ENCODE measurements at places on chromosomes 16 and 17.
A peak's percentile ranks its signal among the peaks of the same experiment; 100 is the strongest.

DNA sequence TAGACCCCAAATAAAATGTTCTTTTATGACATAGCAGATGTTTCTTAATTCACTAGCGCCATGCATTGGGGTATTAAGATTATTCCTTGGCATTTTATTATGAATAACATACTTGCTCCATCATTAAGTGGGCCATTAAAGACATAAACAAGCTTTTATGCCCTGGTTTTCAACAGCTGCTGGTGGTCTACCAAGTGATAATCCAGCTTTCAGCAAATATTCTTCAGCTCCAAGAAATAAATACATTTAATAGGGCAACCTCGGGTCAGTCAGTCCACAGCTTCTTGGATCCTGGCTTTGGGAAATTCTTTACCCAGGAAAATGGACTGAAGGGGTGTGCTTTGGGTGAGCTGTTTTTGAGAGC, 217.3 kb upstream of the IRX3 start:
- DNase-seq: no peak

GRCh38 chr16:19573997-19574396, 18.5 kb downstream of the VPS35L start:
- no peak for DNase-seq

GRCh38 chr17:76670718-76671122, 27.2 kb upstream of the ST6GALNAC1 start:
- DNase-seq: no peak

- DNase-seq: no peak
These were observed 5.1 kb downstream of the CFAP119 start for GRCh38 chr16:30756781-30757100.

GRCh38 chr17:48499248-48499647, 31.6 kb downstream of the HOXB1 start:
- no peak for DNase-seq

DNA sequence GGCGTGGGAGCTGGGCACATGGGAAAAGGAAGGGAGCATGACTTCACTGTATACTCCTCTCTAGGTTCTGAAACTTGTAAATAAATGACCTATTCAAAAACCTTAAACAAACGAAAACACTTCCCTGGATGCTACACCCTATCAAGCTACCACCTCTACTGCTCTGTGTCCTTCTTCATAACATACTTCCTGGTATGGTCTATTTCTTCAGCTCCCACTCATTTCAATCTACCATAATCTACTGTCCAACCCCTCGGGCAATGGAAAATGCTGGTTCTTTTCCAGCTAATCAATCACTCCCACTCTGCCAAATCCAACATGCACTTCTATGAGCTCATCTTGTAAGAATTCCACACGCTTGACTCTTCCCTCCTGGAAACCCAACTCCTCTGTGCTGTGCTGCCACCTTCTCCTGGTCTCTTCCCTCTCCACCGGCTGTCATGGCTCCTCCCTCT, 42.4 kb downstream of the AMFR start:
- DNase-seq: no peak

- DNase-seq: no peak
These were observed 2.6 kb downstream of the CRYM start for GRCh38 chr16:21275529-21275928.

GRCh38 chr16:66774981-66775380, 23.6 kb upstream of the DYNC1LI2 start:
- no peak for DNase-seq

DNA sequence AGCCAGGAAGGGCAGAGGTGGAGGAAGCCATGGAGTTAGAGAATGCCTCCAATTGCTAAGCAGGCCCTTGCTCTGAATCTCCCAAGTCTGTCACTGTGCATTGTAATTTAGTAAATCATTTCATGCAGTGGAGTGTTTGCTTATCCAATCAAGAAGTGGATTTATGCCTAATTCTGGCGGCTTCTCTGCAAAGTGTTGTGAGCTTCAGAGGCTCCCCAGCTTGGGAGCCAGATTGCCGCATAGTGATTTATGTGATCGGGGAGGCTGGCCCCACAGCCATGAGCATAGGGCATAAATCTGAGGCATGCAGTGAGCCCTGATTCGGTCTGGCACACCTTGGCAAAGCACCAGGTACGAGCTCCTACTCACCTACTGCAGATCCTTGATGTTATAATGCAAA, 520.8 kb downstream of the HS3ST4 start:
- DNase-seq: no peak

DNA sequence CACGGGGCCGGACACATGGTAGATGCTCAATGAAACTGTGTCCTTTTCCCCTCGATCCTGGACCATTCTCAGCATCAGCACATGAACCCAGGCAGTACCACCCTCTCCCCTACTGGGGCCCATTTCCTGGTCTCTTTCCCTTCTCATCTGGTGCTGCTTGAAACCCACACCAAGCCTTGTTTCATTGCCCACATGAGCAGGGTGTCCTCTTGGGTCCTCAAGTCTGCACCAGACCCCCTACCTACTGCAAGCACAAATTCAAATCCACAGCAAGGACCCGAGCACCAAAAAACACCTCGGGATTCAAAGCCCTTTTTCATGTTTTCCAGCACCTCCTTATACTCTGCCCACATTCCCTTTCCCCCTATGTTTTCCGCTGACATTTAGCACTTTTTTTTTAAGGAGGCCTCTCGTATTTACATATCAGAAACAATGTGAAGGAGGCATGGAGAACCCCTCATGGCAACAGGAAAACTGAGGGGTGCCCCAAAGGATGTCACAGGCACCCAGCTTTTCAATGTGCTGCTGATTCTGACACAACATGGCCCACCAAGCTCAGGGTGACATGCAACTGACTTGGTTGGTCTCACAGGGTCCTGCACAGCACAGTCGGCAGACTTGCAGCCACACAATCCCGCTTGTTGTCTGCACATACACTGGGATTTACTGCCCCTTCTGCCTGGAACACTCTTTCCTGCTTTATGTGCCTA, 4.6 kb upstream of the CCL1 start:
- DNase-seq: no peak

- no peak for DNase-seq
These were observed 32.2 kb downstream of the HS3ST3A1 start for GRCh38 chr17:13569398-13570123.

DNA sequence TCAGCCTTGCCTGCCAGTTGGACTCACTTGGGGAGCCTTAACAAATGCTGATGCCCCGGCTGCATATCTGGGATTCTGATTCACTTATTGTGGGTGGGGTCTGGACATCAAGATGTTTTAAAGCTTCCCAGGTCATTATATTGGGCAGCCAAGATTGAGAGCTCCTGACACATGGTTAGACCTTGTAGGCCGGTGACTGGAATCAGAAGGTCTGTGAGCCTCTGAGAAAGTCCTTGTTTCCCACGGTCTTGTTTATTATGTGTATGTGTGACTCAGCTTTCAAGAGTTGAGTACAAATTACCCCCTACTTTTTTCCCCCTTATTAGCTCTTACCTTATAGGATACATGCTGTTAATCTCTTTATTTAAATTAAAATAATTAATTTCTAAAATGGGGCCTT, 103.5 kb downstream of the ABCC1 start:
- DNase-seq: no peak

GRCh38 chr16:89899879-89900481, 18.7 kb upstream of the MC1R start:
- DNase-seq: no peak

DNA sequence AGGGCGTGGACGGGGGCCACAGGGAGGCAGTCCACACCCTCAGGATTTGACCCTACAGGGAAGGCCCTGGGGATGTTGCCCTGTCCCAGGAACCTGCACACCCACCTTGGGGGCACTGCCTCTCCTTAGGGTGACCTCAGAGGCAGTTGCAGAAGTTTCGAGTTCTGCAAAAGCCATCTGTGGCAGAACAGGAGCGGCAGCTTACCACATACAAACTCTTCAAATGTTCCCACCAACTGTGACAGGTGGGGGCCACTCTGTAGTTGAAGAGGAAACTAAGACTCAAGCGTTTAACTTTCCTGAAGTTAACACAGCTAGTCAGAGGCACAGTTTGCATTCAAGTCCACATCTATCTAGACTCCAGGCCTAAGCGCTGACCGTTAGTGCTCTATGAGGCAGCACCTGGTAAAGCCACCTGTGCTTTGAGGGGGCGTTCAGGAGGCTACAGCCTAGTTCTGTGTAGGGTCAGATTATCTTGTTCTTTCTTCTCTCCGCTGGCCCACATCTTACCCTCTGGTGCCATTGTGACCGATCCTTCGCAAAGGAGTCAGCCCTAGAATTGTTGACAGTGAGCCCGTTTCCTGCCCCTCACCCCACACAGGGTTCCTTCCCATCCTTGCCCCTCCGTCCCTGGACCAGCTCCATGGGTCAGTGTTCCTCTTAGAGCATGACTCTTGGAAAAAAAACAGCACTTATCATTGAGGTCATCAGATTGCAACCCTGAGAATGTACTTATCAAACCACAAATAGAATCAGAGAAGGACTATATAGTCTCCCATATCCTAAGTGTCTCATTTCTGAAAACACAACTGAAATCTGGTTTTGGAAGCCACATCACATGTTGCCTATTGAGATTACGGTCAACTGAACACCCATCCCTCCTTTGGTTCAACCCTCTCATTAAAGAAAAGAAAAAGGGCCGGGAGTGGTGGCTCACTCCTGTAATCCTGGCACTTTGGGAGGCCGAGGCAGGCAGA, 45.4 kb downstream of the CDH1 start:
- DNase-seq: no peak

- DNase-seq: no peak
These were observed 373.9 kb downstream of the CPPED1 start for GRCh38 chr16:12429756-12430155.

DNA sequence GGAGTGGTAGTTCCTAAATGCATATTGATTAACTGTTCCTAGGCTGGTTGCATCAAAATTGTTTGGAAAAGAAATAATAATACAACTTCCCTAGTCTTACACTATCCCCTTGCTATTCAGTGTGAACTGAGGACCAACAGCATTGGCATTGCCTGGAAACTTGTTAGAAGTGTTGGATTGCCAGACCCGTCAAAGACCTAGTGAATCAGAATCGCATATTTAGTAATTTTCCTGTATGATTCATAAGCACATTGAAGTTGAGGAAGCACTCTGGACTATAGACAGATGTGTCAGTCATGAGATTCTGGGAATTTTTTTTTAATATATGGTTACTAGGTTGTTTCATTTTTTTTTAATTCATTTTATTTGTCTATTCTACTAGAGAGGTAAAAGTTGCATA, 34.7 kb upstream of the KCNJ16 start:
- DNase-seq: no peak

GRCh38 chr16:83004868-83005652, 378.3 kb downstream of the CDH13 start:
- DNase-seq: no peak

DNA sequence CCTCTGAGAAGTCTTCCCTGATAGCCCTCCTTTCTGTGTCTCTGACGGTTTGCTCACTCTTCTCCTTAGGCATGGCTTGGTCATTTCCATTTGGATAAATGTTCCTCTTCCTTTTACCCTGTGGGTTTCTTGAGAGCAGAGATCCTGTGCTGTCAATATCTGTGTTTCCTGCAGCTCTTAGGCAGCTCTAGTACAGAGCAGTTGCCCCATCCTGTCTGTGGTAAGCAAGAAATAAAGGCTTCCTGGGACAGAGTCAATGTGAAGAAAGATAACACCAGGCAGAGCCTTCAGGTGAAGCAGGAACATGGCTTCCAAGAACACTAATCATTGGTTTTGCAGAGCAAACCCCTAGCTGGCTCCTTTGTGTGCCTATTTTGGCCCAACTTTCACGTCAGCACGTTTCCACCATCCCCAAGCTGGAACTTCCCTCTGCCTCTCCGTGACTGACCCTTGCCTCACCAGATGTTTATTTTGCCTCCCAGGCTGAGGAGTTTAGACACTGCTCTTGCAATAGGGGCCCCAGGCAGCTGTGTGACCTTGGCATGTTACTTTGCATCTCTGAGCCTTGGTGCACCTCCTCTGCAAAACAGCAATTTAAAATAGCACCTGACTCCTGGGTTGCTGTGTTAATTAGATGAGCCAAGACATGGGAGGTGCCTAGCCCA, 49.6 kb upstream of the SIAH1 start:
- no peak for DNase-seq

GRCh38 chr16:77158293-77158692, 32.7 kb upstream of the MON1B start:
- DNase-seq: no peak

DNA sequence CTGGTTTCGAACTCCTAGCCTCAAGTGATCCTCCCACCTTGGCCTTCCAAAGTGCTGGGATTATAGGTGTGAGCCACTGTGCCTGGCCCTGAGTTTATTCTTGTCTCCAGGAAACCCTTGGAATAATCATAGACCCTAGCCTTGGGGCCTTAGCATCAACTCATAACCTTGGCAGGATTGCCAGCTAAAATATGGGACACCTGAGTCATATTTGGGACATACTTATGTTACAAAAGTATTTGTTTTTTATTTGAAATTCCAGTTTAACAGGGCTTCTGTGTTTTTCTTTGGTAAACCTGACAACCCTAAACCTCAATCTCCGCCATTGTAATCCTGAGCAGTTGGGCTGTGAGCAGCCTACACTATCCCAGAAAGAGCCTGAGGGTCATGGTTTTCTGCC, 28.6 kb upstream of the TNS4 start:
- DNase-seq: no peak

GRCh38 chr16:30637944-30638343, 12.8 kb upstream of the PRR14 start:
- peak; percentile 79 for DNase-seq

DNA sequence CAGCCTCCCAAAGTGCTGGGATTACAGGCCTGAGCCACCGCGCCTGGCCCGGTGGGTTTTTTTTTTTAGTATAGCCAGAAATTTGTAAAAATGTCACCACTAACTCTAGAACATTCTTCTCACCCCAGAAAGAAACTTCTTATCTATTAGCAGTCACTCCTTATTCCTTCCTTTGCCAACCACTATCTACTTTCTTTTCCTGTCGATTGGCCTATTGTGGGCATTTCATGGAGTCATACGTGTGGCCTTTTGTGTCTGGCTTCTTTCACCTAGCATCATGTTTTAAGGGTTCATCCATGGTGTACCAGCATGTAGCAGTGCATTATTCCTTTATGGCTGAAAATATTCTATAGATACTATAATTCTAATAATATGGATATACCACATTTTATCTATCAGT, 3.6 kb downstream of the CYB5D2 start:
- no peak for DNase-seq

DNA sequence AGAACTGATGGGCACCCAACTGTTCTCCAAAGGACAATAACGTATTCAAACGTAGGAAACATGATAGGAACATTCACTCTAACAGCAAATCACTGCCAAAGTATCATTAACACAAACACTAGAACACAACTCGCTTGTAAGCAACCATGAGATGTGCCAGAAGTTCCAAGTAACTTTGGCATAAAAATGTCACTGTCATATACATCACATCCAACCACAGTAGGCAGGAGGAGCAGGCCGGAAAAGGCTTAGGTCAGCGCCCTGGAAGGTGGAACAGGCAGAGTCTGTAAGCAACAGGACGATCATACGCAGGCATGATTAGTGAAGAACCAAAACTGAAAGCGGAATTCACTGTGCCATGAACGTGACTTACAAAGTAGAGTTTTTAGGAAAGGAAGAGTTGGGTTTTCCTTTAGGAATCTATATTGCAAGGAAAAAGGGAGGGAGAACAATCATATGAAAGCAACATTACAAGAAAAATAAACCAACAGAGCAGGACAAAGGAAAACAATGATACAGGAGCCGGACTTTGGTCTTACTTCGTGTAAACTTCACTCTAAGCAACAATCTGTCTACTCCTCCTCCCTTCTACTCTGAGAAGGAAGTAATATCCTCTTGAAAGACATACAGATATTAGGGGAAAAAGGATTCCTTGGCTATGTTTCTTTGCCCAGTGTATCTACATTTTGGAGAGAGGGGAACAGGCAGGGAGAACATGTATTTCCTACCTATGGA, 52.3 kb downstream of the YWHAE start:
- DNase-seq: no peak

- DNase-seq: no peak
These were observed 15.1 kb downstream of the ANKFY1 start for GRCh38 chr17:4248504-4249277.
